ENCODE measurements at places on chromosomes 3 and 15.
A peak's percentile ranks its signal among the peaks of the same experiment; 100 is the strongest.

- no peaks in the 10 kb centered on the region for H3K36me3 ChIP-seq
- peaks cover 16% of the 10 kb centered on the region for H3K27me3 ChIP-seq
- no peak overlapping the region for H3K27ac ChIP-seq
- H3K4me1 ChIP-seq = no peaks in the 10 kb centered on the region
- H3K4me3 ChIP-seq = no peak overlapping the region
Observed at GRCh38 chr15:69881302-69881670, 216.4 kb downstream of the TLE3 start.

GRCh38 chr3:55902221-55902900 is 415.3 kb upstream of the WNT5A start:
- no peak for DNase-seq
- H3K27ac ChIP-seq = no peak overlapping the region
- no peaks in the 10 kb centered on the region for H3K4me1 ChIP-seq
- no peak overlapping the region for H3K4me3 ChIP-seq
- no peaks in the 10 kb centered on the region for H3K36me3 ChIP-seq
- no peaks in the 10 kb centered on the region for H3K27me3 ChIP-seq

GRCh38 chr15:64970698-64971097 is 19.0 kb downstream of the SPG21 start:
- DNase-seq = no peak
- no peaks in the 10 kb centered on the region for H3K27me3 ChIP-seq
- no peak overlapping the region for H3K4me3 ChIP-seq
- H3K27ac ChIP-seq = no peak overlapping the region
- H3K36me3 ChIP-seq = peaks cover 63% of the 10 kb centered on the region

DNA sequence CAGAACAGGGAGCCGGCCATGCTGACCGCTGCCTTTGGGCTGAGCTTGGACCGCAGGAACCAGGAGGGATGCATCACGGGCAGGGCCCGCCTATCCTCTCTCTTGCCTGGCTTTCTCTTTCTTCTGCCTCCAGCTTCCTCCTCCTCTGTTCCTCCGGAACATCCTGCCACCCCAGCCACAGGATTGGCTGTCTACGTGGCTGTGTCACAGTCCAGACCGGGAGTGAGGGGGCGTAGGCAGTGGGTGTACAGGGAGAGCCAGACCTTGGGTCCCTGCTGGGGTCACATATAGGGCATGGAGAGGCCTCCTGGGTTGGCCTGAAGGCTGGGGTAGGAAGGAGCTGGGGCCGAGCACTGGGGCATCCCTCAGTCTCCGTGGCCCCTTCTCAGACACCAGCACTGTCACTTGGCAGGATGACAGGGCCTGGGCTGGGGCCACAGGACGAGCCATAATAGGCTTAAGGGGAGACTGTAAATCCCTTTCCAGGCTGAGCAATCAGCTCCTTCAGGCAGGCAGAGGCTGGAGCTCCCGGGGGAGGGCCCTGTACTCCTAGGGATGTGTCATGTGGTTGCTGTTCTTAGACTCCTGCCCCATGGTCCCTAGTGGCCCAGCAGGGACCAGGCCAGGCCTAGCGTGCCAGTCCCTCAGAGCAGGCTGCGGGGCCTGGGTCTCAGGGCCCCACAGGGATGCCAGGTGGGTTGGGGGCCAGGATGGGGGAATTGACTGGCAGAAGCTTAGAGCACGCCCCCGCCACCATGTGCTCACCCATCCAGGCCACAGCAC is 25.4 kb downstream of the LINGO1 start:
- H3K4me1 ChIP-seq = peaks cover 20% of the 10 kb centered on the region
- peak overlapping the region; percentile 73 for H3K27ac ChIP-seq
- DNase-seq = peak; percentile 99

GRCh38 chr3:10405816-10406215 is 84.9 kb upstream of the SEC13 start:
- peaks cover 2% of the 10 kb centered on the region for H3K27me3 ChIP-seq
- H3K36me3 ChIP-seq = no peaks in the 10 kb centered on the region
- H3K27ac ChIP-seq = no peak overlapping the region
- H3K4me3 ChIP-seq = no peak overlapping the region

DNA sequence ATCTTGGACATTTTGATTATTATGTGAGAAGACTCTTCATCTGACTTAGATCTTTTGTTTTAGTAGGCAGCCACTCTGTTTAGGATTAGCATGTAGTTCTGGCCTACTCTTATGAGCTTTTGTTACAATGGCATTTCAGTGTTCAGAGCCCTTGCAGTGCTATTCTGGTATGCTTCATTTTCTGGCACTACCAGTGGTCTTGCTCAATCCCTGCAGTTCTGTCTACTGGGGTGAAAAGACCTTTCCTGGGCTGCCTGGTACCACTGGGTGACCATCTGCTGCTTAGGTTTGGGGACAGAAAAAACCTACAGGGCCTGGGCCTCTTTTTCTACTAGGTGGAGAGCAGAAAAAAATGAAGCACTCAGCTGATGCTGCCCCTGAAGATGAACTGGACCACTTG is 42.5 kb downstream of the IL16 start:
- peaks cover 19% of the 10 kb centered on the region for H3K4me1 ChIP-seq
- H3K27ac ChIP-seq = no peak overlapping the region
- DNase-seq = no peak
- H3K4me3 ChIP-seq = no peak overlapping the region

- peaks cover 5% of the 10 kb centered on the region for H3K27me3 ChIP-seq
- H3K4me3 ChIP-seq = no peak overlapping the region
- H3K4me1 ChIP-seq = no peaks in the 10 kb centered on the region
- peak; percentile 73 for DNase-seq
- H3K27ac ChIP-seq = no peak overlapping the region
Observed at GRCh38 chr3:9224490-9224889, 25.0 kb downstream of the SRGAP3 start.

- H3K4me1 ChIP-seq = no peaks in the 10 kb centered on the region
- no peak overlapping the region for H3K27ac ChIP-seq
- H3K4me3 ChIP-seq = no peak overlapping the region
- no peak for DNase-seq
- H3K36me3 ChIP-seq = no peaks in the 10 kb centered on the region
- H3K27me3 ChIP-seq = no peaks in the 10 kb centered on the region
Observed at GRCh38 chr15:79942741-79943481, 28.1 kb downstream of the BCL2A1 start.

DNA sequence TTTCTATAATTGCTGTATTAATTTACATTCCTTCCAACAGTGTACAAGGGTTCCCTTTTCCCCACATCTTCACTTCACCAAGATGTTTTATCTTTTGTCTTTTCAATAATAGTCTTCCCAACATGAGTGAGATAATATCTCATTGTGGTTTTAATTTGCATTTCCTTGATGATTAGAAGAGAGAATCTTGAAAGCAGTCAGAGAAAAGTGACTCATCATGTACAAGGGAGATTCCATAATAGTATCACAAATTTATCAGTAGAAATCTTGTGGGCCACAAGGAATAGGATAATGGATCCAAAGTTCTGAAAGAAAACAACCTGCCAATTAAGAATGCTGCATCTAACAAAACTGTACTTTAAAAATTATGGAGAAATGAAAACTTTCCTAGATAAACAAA is 189.3 kb downstream of the NECTIN3 start:
- DNase-seq = no peak
- H3K27me3 ChIP-seq = no peaks in the 10 kb centered on the region
- no peak overlapping the region for H3K27ac ChIP-seq

DNA sequence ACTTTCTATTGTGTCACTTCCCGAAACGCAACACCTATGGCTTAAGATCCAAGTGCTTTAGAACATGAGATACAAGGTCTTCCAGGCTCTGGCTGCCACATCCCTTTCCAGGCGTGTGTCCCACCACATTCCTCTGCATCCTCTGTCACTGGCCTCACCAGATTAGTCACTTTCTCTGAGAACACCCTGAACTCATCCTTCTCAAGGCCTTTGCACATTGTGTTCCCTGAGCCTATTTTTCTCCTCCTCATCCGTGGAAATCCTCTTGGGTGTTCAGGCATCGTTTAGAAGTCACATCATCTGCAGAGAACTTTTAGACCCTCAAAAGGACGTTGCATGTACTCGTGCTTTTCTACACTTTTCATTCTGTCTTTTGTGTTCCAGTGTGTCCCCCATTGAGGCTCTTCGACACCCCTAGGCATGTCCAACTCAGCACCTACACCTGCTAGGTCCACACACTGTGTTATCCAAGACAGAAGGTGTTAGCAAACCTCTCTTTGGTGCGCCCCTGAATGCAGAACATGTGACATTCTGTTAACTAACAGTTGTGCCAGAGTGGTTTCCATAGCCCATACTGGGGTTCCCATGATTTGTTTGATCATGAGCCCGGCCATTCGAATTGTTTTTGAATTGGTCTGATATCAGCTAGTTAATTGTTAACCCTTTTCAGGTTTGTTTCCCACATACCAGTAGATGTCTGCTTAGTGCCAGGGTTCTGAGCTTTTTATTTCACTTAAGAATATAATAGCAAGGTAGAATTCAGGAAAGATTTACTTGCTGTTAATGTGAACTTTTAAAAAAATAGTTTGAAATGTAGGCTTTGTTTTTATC is 67.2 kb downstream of the LPP start:
- no peaks in the 10 kb centered on the region for H3K27me3 ChIP-seq
- H3K27ac ChIP-seq = peak overlapping the region; percentile 86
- H3K4me1 ChIP-seq = peaks cover 20% of the 10 kb centered on the region
- DNase-seq = peak; percentile 52
- H3K36me3 ChIP-seq = peaks cover 6% of the 10 kb centered on the region

Data from osteoblast (primary cell).